NCI-H1105 (cell line): ENCODE measurements at places on chromosomes 16 and 17.

DNA sequence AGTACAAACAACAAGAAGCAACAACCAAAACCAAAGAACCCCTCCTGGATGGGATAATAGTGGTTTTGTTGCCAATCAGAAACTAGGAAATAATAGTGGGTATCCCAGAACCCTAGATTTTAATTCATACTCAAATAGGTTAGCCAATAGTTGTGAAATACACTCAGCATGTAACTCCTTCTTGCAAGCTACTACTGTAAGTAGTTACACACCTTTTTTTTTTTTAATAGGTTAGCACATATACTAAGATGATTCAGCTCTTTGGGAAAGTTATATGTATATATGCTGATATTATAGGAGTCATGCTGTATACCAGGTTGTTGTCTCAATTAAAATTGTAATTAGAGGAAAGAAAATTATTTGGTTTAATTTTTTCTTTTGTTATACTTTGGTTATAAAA, 92.5 kb upstream of the HAS3 start:
- no peak for DNase-seq

GRCh38 chr17:28340374-28340773, 4.8 kb downstream of the TNFAIP1 start:
- no peak for DNase-seq

GRCh38 chr17:15377616-15378015, 36.2 kb upstream of the TEKT3 start:
- DNase-seq = no peak

DNA sequence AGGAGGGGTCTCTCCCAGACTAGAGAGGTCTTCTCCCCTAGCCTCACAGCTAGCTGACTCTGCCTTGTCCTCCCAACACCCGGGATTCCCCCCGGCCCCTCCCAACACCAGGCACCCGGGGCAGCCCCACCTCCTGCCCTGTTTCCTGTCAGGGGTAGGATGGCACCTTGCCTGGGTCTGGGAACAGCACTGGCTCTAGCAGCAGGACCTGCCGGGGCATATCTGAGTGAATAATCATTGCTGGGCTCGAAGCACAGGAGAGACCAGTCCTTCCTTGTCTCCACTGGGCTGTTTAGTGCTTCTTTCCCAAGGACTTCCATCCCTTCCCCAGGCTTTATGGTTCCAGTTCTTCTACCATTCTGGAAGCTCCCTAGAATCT, 25.7 kb downstream of the MINK1 start:
- no peak for DNase-seq

DNA sequence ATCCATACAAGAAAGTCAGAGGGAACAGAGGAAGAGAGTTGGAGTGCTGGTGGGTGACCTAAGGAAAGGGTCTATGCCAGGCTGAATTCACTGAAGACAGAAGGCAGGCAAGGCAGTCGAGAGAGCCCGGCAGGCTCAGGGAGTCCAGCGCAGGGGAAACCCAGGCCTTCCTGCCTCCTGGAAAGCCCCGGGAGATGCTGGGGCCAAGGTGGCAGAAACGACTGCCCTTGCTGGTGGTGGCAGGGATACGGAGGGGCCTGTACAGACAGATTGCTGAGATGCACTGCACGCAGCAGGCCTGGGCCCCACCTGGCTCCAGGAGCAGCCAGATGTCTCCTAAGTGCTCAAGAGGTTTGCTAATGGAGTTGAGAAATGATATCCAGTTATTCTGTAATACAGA, 59.8 kb downstream of the GTF3C1 start:
- DNase-seq = no peak

GRCh38 chr16:28863929-28864793, 518 bp downstream of the SH2B1 start:
- no peak for DNase-seq

- no peak for DNase-seq
Observed at GRCh38 chr16:23914946-23915530, 79.3 kb downstream of the PRKCB start.

DNA sequence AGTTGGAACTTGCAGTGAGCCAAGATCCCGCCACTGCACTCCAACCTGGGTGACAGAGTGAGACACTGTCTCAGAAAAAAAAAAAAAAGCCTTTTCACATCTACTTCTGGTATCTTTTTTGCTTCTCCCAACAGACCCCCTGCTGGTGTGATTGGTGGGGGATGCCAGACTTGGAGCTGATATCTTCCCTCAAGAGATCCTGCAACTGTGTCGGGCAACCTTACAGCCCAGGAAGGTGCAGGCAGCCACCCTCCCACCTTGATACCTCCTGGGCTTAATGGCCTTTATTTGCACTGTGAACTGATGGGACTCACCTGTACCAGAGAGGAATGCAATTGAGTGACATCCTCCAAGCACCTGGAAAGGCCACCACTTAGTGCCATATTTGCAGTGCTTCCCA, 142.3 kb downstream of the RGS9 start:
- DNase-seq = no peak

DNA sequence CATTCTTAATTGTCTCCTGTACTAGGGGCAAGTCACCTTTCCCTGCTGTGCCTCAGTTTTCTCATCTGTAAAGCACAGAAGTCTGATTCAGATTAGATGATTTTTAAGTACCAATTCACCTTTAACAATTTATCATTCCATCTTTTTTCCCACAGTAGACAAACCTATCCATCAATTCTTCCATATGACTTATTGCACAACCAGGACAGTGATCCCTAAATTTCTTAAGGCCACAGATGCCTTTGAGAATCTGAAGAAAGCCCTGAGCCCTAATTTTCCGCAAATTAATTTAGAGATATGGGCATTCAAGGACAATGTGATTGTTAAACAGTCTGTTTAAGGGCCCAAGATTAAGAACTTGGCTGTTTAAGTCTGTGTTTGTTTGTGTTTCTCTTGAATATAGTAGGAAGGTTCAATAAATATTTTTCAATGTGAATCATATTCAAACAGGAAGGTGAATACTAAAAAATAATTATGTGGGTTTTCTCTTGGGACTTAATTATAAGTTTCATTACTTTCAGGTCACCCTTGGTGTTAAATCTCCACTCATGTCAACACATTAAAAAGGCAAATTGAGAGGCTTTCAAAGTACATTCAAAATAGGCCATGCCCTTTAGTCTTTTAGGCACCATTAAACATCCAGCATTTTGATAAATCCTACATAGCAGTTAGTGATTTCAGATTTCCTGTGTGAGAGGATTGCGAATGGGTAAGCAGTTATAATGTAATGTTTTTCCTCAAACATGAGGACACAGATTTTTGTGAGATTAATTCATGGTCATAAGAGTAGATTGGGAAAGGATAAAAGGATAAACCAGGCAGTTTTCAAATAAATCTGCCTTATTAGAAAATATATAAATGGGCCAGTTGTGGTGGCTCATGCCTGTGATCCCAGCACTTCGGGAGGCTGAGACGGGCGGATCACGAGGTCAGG, 34.9 kb upstream of the MMD start:
- DNase-seq = no peak

DNA sequence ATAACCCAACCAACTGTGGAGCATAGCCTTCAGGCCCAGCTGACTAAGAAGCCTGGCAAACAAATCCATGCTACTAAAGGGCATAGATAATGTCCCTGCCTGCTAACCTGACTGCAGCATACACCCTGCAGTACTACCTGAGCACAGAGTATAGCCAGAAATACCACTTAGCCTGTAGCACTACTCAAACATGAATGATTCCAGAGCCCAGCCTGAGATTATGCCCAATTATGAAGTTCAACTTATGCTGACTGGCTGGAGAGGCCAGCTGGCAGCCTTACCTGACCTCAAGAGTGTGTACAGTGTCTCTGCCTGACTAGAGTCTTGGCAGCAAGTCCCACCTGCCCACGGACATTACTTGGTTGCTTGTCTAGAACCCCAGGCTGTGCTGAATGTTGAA, 1265.3 kb downstream of the CDH11 start:
- no peak for DNase-seq

DNA sequence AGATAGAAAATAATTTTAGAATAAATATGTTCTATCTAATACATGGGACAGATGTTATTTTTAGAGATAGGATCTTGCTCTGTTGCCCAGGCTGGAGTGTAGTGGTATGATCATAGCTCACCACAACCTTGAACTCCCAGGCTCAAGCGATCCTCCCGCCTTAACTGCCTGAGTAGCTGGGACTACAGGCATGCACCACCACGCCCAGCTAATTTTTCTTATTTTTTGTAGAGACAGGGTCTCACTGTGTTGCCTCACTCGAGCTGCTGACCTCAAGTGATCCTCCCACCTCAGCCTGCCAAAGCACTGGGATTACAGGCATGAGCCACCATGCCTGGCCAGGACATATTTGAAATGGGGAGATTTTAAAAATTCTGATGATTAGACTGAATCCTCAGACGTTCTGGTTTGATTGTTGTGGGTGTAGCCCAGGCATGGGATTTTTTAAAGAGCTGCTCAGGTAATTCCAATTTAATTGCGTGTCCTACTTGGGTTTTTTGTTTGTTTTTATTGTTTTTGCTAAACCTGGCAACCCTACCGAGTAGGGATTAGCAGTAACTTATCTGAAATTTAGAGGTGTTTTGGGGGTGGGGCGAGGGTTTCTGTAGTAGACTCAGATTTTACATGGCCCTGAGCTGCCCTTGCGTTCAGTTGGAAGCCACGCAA, 142.9 kb downstream of the RAB11FIP4 start:
- no peak for DNase-seq

DNA sequence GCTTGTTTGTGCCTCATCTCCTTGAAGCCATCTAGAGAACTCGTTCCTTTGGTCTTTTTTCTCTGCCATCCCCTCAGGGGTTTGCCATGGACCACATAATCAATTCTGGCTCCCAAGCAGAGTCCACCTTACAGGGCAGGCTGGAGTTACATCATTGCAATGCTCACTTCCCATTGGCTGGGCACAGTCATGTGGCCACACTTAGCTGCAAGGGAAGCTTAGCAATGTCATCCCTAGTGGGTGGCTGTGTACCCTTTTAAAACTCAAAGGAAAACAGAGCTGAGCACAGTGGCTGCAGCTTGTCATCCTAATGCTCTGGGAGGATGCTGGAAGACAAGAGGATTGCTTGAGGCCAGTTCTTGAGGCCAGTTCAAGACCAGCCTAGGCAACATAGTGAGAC, 41.9 kb upstream of the POLR3E start:
- DNase-seq = no peak

- DNase-seq = no peak
Observed at GRCh38 chr17:4436381-4436780, 2.6 kb downstream of the SPNS3 start.

- DNase-seq = no peak
Observed at GRCh38 chr17:76370261-76370993, 14.0 kb upstream of the SPHK1 start.

DNA sequence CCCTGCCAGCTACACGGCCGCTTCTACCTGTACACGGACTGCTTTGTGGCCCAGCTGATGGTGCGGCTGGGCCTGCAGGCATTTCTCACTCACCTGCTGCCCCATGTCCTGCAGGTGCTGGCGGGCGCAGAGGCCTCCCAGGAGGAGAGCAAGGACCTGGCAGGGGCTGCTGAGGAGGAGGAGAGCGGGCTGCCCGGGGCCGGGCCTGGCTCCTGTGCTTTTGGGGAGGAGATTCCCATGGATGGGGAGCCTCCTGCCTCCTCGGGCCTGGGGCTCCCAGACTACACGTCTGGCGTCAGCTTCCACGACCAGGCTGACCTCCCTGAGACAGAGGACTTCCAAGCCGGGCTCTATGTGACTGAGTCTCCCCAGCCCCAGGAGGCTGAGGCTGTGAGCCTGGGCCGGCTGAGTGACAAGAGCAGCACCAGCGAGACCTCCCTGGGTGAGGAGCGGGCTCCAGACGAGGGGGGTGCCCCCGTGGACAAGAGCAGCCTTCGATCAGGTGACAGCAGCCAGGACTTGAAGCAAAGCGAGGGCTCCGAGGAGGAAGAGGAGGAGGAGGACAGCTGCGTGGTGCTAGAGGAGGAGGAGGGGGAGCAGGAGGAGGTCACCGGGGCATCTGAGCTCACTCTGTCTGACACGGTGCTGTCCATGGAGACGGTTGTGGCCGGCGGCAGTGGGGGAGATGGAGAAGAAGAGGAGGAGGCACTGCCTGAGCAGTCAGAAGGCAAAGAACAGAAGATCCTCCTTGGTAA, 3.5 kb downstream of the WDR81 start:
- DNase-seq = no peak

DNA sequence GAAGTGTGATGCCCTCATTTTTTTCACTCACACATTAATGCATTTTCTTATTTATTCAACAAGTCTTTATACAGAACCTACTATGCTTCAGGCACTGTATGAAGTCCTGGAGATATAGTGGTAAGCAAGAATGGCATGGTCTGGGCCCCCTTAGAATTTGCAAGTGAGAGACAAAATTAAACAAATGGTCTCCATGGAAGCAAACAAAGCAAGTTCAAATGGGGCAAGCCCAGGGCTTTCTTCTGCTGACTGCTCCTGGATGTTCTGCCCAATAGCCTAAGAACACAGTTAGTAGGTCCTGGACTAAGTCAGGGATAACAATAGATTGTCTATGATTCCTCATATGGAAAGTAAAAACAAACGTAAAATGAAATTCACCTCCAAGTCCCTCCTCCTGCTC, 31.3 kb upstream of the DDX52 start:
- no peak for DNase-seq

DNA sequence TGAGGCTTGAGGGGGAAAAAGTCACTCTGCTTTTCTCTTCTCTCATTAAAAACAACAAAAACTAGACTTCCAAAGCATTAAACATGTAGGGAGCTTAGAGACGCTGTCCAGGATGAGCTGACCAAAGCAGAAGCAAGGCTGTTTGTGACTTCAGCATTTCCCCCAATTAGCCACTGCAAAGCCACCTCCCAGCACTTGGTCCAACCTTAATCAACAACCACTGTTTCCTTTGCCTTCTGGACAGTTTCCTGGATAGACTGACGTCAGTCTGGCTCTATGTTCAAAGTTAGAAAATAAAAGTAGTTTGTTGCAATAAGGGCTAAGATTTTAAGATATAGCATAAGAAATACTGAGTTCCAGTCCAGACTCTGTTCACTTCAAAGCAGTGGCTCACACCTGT, 3.1 kb downstream of the TMEM231 start:
- DNase-seq = no peak

DNA sequence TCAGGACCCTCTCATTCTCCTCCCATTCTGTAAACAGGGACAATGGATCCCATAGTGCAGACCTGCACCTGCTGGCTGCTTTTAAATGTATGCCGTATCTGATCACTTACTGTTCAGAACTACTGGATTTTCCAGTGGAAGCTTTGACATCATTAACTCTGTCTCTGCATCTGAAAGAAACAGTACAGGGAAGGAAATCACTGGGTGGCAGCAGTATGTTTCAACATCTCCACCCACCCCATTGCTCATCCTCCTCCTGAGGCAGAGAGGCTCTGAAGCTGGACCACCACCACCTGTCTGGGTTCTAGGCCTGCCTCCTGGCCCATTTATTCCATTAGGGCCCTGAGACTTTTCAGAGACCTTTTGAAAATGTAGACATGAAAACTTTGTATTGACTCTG, 2.6 kb downstream of the CCL15 start:
- no peak for DNase-seq
